ENCODE measurements at places on chromosomes 1 and 21. TPM values are rescaled to one million over a fixed set of nuclear protein-coding genes. Genes with fewer than 3 reads are reported as not detected.

ELAPOR1 gene
- total RNA-seq: 1.5 TPM

GJA9 gene
- not detected for total RNA-seq

PLXNA2 gene
- total RNA-seq: 37.3 TPM

TMEM69 gene
- 10.4 TPM for total RNA-seq

NUF2 gene
- total RNA-seq: 0.49 TPM

Data from aorta (tissue), 5 donors.